ENCODE measurements at places on chromosomes 5 and 9.

DNA sequence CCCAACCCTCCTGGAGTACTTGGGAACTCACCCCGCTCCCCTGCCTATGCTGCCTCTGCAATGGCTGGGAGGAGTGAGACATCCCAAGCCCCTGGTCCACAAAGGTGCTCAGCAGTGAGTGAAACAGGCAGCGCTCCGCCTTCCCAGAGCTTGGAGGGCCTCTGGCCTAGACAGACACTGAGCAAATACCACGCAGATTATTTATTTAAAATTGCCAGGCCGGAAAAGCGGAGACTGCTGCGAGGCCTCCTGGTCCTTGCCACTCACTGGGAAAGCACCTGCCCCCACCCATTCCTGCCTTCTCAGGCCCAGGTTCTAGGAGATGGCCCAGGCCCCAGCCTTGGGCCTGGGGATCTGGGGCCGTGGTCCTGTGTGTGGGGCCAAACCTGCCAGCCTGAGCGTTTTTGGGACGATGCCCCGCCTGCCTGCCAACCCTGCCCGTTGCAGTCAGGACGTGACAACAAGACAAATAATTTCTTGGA lies 17.4 kb downstream of the FGF18 start:
- no peak for DNase-seq

DNA sequence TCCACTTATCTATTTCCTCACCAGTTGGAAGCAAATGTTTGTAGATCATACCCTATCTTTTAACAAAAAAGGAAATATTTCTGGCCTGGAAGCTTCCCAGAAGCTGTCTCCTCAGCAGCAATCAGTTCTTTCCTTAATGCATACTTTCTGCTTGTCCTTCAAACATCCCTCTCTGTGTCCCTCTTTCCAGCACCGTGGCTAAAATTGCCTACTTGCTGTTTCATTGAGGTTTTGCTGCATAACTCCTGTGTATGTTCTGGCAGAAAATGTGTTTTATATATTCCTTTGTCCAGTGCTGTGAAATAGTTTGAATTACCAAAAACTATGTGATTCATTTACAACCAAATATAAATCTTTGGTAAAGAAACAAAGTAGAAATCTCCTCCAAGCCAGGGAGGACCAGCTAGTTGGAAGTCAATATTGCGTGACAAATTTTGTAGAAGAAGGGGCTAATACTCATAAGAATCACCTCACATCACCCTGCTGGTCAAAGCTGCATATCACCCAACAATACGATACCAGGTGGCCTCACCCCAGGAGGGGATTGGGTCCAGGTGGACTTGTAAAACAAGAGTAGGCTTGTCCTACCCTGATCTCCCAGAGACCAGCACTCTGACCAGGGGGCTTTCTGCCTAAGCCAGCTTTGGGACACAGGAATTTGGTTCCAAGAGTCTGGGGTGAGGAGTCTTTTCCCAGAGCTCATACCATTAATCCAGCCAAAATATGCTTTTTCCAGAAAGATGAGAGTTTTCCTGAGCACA lies 198.4 kb upstream of the SNX2 start:
- no peak for DNase-seq

DNA sequence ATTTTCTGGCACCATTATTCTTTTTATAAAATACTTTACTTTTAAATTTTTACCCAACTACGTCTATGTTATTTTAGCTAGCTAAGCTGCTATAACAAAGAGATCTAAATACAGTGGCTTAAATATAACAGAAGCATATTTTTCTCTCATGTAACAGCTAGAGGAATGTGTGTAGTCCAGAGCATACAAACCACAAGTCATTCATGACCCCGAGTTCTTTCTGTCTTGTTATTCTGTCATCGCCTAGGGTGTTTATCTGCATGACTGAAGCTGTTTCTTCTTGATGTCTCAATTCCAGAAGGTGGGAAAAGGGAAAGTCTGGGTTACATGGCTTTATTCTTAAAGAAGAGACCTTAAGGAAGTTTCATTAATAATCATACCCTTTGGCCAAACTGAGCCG lies 136.9 kb upstream of the RFX3 start:
- no peak for DNase-seq

GRCh38 chr5:5736007-5736406 lies 313.5 kb downstream of the ICE1 start:
- DNase-seq, result no peak

All from stimulated activated CD8-positive, alpha-beta memory T cell treated with anti-CD3 and anti-CD28 coated beads, Interleukin-7, amount 100 ng/mL, for 1 hour (primary cell).